ENCODE measurements at places on chromosomes 2 and 18.

- DNase-seq, result no peak
Observed at GRCh38 chr2:80080957-80081356, 223.6 kb downstream of the LRRTM1 start.

- DNase-seq, result no peak
Observed at GRCh38 chr2:38876407-38876806, 631 bp downstream of the MORN2 start.

GRCh38 chr2:173623438-173624319 lies 269.0 kb downstream of the CDCA7 start:
- no peak for DNase-seq

- no peak for DNase-seq
Observed at GRCh38 chr2:27849558-27850205, 40.5 kb downstream of the RBKS start.

DNA sequence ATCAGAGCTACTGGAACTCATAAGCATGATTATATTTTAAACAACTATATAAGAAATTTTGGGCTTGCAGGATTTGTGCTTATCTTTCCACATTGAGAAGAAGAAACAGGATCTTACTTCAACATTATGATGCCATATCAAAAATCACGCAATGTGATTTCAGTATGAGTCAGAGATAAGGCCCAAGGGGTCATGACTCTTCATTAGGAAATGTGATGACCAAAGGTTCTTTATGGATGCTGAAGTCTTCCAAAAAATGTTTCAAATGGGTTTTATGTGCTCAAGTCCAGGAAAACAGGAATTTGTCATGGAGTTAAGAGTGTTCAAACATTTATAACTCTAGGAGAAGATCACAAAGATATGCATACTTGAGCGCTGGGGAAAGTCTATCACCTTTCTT lies 7.8 kb upstream of the SERPINB2 start:
- DNase-seq, result no peak

GRCh38 chr18:80023173-80023572 lies 11.1 kb upstream of the RBFA start:
- no peak for DNase-seq

DNA sequence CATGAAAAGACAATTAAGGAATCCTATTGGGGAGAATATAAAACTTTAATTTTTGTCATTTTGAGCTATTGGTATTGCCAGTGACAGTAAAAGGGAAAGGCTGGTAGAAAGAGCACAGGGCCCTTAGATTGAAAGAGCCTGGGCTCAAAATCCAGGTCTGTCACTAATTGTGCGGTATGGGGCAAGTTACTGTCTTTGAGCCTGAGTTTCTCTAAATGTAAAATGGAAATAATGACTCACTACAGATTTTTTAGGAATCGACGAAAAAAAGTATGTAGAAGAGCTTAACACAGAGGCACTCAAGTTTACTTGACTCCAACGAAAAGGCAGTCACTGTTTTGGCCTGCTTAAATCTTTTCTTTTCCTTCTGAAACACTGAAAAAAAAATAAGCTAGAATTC lies 7.0 kb downstream of the NDUFV2 start:
- no peak for DNase-seq

GRCh38 chr18:44889111-44889510 lies 208.4 kb downstream of the SETBP1 start:
- no peak for DNase-seq

DNA sequence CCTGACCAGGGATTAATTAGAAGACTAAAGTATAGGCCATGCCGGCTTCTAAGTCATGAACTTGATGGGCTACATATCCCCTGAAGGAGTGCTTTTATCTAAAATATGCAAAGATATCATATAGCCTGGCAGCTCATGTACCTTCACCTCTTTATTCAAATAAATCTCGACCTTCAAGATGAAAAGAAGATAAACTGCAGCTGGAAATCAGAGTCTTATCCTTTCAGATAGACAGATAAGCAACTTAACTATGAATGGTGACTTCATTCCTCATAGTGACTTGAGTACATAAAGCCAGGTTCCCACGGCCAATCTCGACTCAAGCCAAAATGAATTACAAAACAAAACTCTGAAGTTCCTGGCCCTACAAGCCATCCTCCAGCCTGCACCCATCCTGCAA lies 165.3 kb upstream of the KLHL29 start:
- no peak for DNase-seq

- no peak for DNase-seq
Observed at GRCh38 chr18:23126376-23127056, 8.8 kb upstream of the CABLES1 start.

- DNase-seq, result no peak
Observed at GRCh38 chr18:71130351-71130750, 841.5 kb downstream of the SOCS6 start.

DNA sequence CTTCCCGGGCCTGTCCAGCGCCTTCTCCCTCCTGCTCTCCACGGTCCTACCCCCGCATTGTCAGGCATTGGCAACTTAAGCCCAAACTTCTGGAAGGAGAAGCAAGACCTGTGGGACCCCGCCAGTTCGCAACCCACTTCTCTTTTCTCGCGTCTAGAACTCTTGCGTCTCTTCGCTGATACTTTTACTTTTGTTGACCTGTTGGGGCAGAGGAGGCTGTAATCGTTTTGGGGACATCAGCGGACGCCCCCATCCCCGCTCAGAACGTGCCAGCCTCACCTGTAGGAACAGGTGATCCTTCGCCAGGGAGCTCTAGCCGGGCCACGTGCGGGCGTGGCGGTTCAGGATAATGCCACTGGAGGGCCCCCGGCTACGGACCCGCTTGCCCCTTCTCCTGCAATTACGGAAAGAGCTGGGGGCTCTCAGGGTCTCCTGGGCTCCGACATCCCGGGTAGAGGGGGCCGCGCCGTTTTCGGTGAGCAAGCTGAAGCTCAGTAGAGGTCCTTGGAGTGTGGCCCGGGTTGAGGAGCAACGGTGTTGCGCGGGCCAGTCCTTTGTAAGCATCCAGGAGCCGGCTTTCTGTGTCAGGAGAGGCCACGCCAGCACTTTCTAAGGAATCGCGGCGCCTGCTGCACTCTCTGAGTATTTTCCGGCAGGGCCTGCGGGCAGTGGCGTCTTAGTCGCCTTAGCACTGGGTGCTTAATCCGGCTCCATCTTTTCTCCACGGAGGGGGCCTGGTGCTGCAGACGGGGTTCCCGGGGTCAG lies 1.6 kb downstream of the MTCL1 start:
- peak; percentile 48 for DNase-seq

GRCh38 chr2:41867553-41867952 lies 180.3 kb upstream of the PKDCC start:
- DNase-seq, result no peak

- peak; percentile 8 for DNase-seq
Observed at GRCh38 chr2:198273660-198274059, 469.3 kb downstream of the PLCL1 start.

DNA sequence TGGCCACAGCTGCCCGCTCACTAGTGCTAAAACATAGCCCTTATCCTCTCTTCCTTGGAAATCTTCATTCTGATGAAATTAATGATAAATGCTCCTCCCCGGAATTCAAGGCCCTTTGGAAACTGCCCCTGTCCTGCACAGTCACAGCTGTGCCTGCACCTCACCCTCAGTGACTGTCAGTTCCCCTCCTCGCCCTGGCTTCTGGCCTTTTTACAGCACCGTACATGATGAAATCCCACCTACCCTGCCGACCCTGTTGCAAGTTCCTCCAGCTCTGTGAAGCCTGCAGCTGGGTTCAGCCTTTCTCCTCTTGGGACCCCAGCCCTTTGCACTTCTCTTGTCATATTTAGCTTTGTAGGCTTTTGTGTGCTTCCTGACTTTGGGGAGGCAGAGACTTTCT lies 48.4 kb downstream of the DCDC2C start:
- no peak for DNase-seq
